ENCODE measurements at places on chromosomes 7 and 10.

DNA sequence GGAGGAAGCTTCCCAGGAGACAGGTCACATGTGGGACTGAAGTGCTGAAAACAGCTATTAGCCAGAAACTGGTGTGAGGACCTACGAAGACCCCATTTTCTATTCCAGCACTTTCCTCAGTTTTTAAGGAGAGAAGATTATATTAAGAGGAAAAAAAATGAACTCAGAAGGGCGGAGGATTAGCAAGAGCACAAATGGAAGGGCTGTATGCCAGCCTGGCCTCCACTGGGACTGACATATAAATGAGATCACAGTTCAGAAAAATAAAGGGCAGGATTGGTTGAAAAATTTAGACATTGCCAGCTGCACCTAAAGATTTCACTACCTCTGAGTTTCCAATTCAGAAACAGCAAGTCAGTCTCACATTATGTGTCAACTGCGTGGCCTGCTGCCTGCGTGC is 53.0 kb downstream of the GSDME start:
- no peak for DNase-seq

DNA sequence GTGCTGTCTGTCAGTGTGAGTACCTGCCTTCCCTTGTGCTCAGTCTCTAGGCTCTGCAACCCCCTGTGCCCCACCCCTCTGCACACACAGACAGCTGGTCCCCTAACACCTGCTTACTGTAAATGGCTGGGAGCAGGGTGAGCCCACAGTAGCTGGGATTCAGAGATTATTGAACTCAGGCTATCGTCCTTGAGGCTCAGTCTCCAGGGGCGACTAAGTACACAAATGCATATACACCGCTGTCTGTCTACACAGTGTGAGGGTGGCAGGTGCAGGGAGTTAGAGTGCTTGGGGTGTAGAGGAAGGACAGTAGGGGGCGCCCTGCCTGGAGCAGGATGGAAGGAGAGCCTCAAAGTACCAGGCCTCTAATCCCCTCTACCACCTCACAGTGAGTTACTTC is 12.9 kb downstream of the UPP1 start:
- no peak for DNase-seq

- DNase-seq: no peak
Observed at GRCh38 chr7:133313575-133313974, 60.7 kb downstream of the EXOC4 start.

- no peak for DNase-seq
Observed at GRCh38 chr10:4310172-4310571, 515.8 kb upstream of the AKR1E2 start.

DNA sequence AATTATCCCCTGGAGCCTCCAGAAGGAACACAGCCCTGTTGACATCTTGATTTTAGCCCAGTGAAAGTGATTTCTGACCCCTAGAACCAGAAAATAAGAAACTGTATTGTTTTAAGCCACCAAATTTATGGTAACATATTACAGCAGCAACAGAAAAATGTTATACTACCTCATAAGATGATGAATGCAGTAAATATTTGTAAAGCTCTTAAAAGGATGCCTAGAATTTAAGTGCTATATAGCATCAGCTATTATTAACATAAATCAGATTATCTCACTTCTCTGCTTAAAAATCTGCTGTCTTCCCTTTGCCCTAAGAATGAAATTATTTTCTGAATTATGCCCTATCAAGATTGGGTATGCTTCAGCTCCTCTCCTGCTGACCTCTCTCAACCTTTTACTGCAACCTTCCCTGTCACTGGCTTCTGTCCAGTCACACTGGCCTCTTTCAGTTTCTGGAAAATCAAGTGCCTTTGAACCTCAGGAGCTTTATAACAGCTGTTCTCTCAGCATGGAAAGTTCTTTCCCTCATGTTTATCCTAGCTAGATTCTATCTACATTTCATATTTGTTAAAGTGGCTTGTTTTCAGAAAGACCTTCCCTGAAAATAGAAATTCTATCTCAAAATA is 78.9 kb downstream of the GPR37 start:
- DNase-seq: no peak

GRCh38 chr10:72802332-72802731 is 91.2 kb upstream of the OIT3 start:
- peak; percentile 19 for DNase-seq

DNA sequence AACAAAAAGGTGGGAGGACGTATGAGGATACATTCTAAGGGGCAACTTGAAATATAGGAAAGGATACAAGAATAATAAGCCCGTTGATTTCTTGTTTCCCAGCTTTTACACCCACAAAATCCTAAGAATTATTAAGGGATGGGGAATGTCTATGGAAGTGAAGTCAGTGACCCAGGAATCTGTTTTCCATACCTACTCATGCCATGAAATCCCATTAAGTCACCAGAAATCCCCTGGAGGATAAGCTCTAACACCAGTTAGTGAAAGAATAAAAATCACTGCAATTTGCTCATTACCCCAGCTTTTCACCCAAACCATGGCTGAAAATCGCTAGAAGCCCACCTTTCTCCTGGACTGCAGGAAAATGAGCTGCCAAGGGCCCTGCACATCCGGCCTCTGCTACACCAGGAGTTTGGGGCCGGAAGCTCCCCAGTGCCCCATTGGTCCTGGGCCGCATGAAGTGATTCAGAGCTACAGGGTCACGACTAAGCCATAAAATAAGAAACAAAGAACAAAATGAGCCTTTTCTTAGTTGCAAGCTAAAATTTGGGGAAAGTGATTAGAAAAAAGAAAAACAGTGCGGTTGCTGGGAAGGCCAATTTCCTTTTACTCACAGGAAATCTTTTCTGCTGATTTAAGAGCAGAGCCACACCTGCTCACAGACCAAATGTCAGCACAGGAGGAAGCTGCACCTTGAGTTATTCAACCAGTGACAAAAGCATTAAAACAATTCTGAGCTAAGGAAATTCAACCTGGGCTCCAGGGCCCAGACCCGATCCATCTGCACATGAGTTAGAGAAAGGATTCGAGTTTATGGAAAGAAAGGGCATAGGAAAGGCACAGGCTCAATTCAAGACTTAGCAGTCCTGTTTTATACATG is 40.3 kb downstream of the HIPK2 start:
- DNase-seq: no peak

- no peak for DNase-seq
Observed at GRCh38 chr7:13532028-13532753, 457.3 kb downstream of the ETV1 start.

- DNase-seq: no peak
Observed at GRCh38 chr10:5650664-5651387, 15.6 kb downstream of the ASB13 start.

DNA sequence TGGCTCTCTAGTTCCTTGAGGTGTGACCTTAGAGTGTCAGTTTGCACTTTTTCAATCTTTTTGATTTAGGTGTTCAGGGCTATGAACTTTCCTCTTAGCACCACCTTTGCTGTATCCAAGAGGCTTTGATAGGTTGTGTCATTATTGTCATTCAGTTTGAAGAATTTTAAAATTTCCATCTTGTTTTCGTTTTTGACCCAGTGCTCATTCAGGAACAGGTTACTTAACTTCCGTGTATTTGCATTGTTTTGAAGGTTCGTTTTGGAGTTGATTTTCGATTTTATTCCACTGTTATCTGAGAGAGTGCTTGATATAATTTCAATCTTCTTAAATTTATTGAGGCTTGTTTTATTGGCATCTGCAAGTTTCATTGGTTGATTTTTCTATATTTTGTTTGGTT is 37.3 kb downstream of the FANK1 start:
- DNase-seq: no peak

- peak; percentile 27 for DNase-seq
Observed at GRCh38 chr10:94219829-94220228, 142.9 kb downstream of the NOC3L start.

DNA sequence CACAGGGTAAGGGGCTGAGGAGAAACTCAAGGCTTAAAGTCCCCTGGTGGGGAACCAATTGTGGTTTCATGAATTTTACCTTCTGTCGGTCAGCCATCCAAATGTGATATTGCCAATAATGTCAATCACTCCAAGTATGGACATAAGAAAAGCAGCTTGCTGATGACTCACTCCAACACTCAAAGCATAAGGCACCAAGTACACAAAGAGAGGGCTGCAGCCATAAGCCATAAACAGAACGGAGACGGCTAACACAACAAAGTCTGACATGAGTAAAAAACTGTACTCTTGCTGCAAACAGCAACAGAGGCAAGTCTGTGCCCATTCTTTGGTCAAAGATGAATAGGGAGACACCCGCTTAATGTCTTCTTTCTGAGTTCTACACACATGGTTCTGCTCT is 24.2 kb downstream of the IFIT5 start:
- DNase-seq: no peak

GRCh38 chr7:69989551-69989950 is 391.3 kb downstream of the AUTS2 start:
- no peak for DNase-seq

- no peak for DNase-seq
Observed at GRCh38 chr10:78304091-78305045, 270.7 kb downstream of the RPS24 start.

DNA sequence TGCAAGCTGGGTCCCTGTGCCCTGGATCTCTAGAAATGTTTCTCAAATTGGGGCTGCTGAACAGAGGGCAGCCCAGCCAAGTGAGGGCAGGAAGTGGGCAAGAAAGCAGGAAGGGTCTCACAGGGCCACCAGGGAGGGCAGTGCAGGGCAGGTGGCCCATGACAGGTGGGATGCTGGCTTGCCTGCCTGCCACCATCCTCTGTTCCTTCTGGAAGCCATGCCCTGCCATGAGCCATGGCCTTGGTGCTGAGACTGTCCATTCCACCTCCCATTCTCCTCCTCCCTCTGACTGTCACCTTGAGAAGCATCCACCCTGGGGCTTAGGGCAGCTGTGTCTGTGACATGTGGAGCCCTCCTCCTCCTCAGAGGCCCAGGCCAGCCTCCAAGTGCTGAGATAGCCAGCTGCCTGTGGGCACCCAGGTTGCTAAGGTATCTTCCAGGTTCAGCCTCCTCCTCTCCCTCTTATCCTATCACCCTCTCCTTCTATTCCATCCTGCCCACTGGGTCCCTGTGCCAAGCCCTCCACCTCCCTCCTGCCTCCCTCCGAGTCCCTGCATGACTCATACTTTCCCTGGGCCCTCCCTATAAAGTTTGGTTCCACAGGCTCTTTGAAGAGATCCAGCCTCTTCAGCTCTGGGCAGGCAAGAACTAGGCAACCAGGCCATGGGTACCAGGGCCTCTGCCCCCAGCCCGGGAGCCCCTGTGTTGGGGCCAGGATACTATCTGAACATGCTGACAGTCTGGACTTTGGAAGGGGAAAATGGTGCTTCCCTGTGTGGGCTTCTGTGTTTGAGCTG is 1.3 kb downstream of the VSIR start:
- peak; percentile 87 for DNase-seq
